ENCODE measurements at places on chromosomes 1 and 21.

DNA sequence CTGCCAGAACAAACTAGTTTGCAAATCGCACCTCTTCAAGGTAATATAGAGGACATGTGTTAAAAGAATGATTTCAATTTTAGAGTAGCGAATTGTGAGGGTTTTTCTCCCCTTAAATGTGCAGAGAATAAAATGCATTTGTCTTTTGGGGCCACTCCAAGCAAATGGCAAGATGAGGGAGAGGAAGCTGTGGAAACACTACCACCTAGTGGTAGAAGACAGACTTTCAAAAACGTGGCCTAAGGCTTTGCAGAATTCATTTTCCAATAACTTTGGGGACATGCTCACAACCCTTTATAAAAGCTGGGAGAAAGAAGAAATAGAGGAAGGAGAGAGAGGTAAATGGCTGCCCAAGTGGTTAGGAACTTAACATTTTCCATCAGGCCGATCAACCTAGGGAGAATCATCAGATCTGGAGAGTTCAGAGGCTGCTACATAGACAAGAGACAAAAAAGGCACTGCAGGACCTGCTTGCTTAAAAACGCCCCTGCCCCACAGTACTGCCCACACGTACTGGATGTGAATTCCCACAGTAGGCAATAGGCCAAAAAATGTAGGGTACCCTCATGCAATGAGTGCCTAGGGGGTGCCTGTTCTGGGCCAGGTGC is 15.7 kb upstream of the RCAN1 start:
- peak; percentile 70 for DNase-seq

GRCh38 chr1:9149837-9150581 is 21.1 kb upstream of the GPR157 start:
- no peak for DNase-seq

- peak; percentile 33 for DNase-seq
Observed at GRCh38 chr1:170530972-170531757, 801 bp upstream of the GORAB start.

GRCh38 chr1:2546515-2547209 is 9.5 kb upstream of the TNFRSF14 start:
- DNase-seq, result peak; percentile 92

DNA sequence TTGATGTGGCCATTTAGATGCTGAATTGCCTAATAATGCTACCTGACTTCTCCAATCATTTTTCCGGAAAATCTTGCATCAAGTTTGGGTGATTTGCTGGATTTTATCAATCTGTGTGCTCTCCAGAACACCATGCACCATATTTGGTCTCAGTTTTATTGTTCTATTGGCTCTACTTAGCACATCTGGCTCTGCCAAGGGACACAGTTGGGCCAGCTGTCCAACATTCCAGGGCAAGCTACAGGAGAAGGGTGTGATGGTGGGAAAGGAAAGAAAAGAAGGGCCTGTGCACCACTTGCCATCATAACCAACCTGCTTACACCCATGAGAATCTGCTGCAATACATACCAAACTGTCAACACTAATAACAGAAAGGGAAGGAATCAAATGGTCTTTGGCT is 90.2 kb upstream of the NFIA start:
- no peak for DNase-seq

DNA sequence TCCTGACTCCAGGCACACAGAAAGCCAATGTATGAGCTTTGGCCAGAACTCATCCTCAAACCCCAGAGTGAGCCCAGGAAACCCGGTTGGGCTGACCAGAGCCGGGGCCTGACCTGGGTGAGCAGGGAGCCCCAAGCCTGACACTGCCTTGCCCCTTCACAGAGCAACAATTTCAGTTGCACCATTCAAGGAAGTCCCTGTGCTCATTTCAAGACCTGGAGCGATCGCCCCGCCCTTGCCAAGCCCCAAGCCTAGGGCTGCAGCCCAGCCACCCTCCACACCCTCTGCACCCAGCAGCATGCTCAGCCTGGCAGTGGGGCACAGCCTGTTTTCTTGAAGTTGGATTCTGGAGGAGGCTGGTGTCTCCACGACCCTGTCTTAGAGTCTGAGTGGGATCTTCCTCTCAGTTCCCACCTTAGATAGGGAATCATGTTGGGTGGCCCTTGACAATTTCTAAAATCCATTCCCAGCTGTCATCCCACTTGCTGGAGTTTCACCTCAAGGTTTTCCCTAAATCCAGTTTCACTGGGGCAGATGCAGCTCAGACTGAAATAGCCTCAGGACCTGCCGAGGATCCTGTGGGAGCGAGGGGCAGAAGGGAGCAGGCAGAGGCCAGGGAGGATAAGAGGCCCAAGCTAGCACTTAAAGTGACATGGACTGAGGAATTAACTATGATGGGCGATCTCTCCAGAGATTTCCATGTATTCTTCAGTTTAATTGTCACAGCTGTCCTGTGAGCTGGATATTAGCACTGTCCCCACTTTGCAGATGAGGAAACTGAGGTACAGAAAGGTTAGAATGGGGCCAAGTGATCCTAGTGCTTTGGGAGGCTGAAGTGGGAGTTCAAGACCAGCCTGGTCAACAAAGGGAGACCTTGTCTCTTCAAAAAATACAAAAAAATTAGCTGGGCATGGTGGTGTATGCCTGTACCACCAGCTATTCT is 2.5 kb downstream of the NBL1 start:
- no peak for DNase-seq

- DNase-seq, result peak; percentile 46
Observed at GRCh38 chr1:57711326-57711725, 287.5 kb upstream of the DAB1 start.

- DNase-seq, result no peak
Observed at GRCh38 chr1:107479865-107480350, 339.1 kb downstream of the NTNG1 start.

GRCh38 chr1:60367532-60367931 is 294.0 kb upstream of the C1orf87 start:
- peak; percentile 14 for DNase-seq

- peak; percentile 46 for DNase-seq
Observed at GRCh38 chr1:90614872-90615271, 102.2 kb downstream of the BARHL2 start.

- no peak for DNase-seq
Observed at GRCh38 chr1:119893238-119893791, 3.0 kb downstream of the ADAM30 start.

DNA sequence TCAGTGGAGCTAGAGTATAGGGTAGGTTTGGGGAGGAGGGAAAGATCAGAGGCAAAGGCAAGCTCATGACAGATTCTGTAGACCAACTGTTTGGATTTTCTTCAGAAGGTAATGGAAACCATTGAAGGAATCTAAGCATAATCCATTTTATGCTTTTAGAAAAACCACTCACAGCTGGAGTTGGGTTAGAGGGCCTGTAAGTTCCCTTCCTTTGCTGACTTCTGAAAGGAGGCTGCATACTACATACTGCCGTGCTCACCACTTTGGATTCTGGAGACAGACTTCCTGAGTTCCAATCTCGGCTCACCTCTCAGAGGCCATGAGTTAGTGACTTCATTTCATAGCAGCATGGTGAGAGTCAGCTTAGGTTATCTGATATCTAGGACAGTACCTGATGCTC is 6.4 kb upstream of the SYT2 start:
- no peak for DNase-seq

GRCh38 chr21:33259995-33260394 is 6.2 kb upstream of the IL10RB start:
- no peak for DNase-seq

GRCh38 chr1:147204080-147204479 is 21.1 kb downstream of the FMO5 start:
- DNase-seq, result no peak

GRCh38 chr1:20472860-20473711 is 12.9 kb downstream of the CAMK2N1 start:
- DNase-seq, result peak; percentile 87

GRCh38 chr1:63710761-63711380 is 62.9 kb upstream of the ROR1 start:
- DNase-seq, result no peak

DNA sequence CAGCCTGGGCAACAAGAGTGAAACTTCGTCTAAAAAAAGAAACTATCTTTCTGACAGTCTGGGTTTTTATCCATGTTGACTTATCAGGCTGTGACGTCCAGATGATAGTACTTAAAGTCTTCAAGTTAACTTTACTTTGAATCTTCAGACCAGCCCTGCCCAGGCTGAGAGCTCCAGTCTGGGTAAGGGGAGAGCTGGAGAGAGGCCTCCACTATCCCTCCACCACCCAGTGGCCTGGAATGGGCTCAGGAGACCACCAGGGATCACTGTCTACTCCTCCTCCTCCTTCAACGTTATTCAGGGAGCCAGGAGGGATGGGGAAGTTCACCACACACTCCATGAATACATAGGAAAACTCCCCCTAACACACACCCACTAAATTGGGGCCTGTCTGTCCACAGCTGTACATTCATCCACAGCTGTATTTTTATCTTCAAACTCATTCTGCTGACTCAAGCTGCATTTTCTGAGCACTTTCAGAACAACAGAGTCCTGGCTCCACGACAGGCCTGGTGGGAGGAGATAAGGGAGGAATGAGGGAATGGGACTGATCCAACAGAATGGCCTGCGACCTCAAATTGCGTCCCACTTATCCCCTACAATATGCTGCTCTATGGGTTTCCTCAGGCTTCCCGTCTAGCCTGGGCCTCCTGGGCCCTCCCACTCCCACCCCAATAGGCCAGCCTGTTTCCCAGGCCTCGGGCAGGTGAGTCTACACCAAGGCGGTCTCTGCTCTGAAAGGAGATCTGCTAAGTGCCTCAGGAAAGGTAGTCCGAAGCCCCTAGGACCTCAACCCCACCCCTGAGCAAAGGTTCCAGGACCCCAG is 1.8 kb downstream of the SLC45A3 start:
- no peak for DNase-seq

DNA sequence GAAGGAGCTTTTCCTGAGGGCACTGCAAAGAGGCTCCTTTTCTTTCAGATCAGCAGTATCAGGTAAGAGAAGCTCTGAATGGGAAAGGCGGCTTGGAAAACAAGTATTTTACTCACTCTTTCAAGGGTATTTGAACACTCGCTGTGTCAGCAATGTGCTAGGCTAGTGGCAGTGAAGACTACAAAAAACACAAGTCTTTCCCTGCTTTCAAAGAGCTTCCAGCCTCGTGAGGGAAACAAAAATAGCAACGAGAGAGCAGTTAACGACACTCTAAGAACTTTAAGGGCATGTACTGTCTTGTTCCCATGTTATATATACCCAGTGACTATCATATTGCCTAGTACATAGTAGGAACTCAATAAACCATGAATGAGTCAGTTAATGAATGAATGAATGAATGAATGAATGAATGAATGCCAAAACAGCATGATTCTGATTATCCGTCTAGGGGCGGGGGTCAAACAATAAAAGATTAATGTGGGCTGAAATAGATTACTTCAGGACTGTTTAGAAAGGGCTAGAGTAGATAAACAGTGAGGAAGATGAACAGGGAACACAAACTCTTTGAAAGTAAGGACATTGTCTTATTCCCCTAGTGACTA is 14.2 kb upstream of the MCOLN3 start:
- DNase-seq, result no peak

DNA sequence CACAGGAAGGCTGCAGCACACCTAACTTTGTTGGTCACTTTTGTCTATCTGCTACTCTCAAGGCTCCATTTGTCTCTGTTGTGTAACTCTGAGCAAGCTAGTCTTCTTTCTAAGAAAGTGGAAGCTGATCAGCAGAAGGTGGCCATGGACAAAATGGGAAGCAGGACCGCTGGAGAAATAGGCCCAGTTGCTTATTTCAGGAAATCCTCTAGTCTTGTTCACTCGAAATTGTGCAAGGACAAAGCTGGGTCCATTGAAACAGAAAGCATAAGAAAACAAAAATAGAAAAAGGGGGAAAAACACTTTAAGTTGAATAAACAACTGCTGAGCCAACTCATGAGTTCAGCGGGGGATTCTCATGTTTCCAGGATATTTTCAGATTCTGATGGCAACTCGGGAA is 150.1 kb downstream of the PBX1 start:
- DNase-seq, result no peak

DNA sequence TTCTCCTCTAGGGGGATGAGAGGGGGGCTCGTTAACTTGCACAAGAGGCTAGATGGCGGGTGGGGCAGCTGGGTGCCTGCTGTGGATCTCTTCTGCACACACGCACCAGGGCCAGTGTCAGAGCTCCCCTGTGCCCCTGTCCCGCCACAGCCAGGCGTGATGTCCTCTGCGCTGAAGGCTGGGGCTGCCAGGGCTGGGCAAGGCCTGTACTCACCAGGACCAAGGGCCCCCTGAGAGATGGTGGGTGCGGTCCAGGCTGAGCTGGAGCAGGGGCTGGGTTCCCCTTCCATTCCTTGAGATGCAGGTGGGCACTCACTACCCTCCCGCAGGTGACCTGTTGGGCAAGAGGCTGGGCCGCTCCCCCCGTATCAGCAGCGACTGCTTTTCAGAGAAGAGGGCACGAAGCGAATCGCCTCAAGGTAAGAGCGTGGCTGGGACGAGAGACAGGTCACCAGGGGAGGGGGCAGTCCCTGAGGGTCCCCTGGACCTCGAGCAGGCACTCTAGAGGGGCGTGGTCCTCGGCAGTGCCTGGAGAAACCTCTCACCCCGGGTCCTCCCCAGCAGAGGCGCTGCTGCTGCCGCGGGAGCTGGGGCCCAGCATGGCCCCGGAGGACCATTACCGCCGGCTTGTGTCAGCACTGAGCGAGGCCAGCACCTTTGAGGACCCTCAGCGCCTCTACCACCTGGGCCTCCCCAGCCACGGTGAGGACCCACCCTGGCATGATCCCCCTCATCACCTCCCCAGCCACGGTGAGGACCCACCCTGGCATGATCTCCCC is 15.2 kb downstream of the SAMD11 start:
- DNase-seq, result peak; percentile 50

DNA sequence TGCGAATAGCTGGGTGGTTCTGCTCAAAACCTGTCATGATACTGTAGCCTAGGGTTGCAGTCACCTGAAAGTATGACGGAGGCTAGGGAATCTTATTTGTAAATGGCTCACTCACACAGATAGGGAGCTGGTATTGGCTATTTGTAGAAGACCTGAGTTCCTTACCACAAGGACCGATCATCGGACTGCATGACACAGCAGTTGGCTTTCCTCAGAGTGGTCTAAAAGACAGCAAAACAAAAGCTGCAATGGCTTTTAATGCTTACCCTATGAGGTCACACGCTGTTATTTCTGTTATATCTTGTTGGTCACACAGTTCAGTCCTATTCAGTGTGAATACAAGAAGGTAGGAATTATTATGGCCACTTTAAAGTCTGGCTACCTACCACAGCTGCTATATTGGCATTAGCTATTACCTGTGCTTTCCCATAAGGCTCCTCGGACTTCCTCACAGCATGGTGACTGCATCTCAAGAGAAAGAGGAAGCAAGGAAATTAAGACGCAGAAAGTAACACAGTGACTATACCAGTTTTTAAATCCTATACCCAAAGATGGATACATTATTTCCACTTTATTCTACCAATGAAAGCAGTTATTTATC is 68.4 kb upstream of the LRRC7 start:
- DNase-seq, result no peak
